ENCODE measurements at places on chromosomes 2 and 18.

GRCh38 chr2:196399722-196400691 lies 228.6 kb upstream of the STK17B start:
- H3K36me3 ChIP-seq: no peaks in the 10 kb centered on the region
- H3K27me3 ChIP-seq: no peaks in the 10 kb centered on the region
- no peak overlapping the region for H3K27ac ChIP-seq
- H3K4me3 ChIP-seq: no peak overlapping the region
- no peaks in the 10 kb centered on the region for H3K4me1 ChIP-seq
- DNase-seq: no peak

GRCh38 chr2:31270131-31270530 lies 36.2 kb downstream of the EHD3 start:
- H3K27ac ChIP-seq: no peak overlapping the region
- no peaks in the 10 kb centered on the region for H3K36me3 ChIP-seq
- H3K27me3 ChIP-seq: no peaks in the 10 kb centered on the region
- no peaks in the 10 kb centered on the region for H3K4me1 ChIP-seq
- no peak for DNase-seq

GRCh38 chr18:32629981-32630700 lies 142.7 kb downstream of the KLHL14 start:
- DNase-seq: no peak
- no peaks in the 10 kb centered on the region for H3K27me3 ChIP-seq
- no peak overlapping the region for H3K27ac ChIP-seq

- no peak overlapping the region for H3K4me3 ChIP-seq
- H3K36me3 ChIP-seq: no peaks in the 10 kb centered on the region
- H3K27ac ChIP-seq: no peak overlapping the region
- peaks cover 4% of the 10 kb centered on the region for H3K27me3 ChIP-seq
- no peaks in the 10 kb centered on the region for H3K4me1 ChIP-seq
Observed at GRCh38 chr18:63590373-63590772, 3.2 kb downstream of the SERPINB13 start.

- no peaks in the 10 kb centered on the region for H3K27me3 ChIP-seq
- H3K36me3 ChIP-seq: no peaks in the 10 kb centered on the region
- H3K27ac ChIP-seq: no peak overlapping the region
- no peak overlapping the region for H3K4me3 ChIP-seq
- no peaks in the 10 kb centered on the region for H3K4me1 ChIP-seq
- no peak for DNase-seq
Observed at GRCh38 chr18:52764316-52764715, 424.3 kb downstream of the DCC start.

DNA sequence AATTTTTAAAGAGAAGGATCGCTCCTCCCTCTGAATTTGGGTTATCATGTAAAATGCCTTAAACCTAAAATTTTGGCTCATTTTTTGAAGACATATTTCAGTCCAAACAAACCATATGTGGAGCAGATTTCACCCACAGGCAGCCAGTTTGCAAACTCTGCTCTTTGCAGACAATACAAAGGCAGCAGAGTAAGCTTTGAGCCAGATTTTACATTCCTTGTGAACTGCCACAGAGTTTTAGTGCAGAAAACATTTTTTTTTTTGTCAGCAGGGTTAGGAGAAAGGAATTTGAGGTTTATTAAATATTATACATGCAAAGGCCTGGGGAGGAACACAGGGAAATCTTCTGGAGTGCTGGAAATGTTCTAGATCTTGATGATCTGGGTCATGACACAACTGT lies 171.9 kb upstream of the FN1 start:
- no peak overlapping the region for H3K4me3 ChIP-seq
- no peaks in the 10 kb centered on the region for H3K36me3 ChIP-seq
- peaks cover 1% of the 10 kb centered on the region for H3K27me3 ChIP-seq
- DNase-seq: no peak
- peaks cover 5% of the 10 kb centered on the region for H3K4me1 ChIP-seq
- H3K27ac ChIP-seq: no peak overlapping the region

GRCh38 chr2:22002066-22002465 lies 878.3 kb downstream of the TDRD15 start:
- DNase-seq: no peak
- no peaks in the 10 kb centered on the region for H3K27me3 ChIP-seq
- H3K36me3 ChIP-seq: no peaks in the 10 kb centered on the region
- H3K4me3 ChIP-seq: no peak overlapping the region
- H3K27ac ChIP-seq: no peak overlapping the region
- H3K4me1 ChIP-seq: no peaks in the 10 kb centered on the region

GRCh38 chr2:150733051-150733618 lies 245.7 kb upstream of the RND3 start:
- H3K27me3 ChIP-seq: no peaks in the 10 kb centered on the region
- DNase-seq: no peak
- H3K36me3 ChIP-seq: no peaks in the 10 kb centered on the region
- H3K4me1 ChIP-seq: no peaks in the 10 kb centered on the region
- no peak overlapping the region for H3K27ac ChIP-seq
- H3K4me3 ChIP-seq: no peak overlapping the region

DNA sequence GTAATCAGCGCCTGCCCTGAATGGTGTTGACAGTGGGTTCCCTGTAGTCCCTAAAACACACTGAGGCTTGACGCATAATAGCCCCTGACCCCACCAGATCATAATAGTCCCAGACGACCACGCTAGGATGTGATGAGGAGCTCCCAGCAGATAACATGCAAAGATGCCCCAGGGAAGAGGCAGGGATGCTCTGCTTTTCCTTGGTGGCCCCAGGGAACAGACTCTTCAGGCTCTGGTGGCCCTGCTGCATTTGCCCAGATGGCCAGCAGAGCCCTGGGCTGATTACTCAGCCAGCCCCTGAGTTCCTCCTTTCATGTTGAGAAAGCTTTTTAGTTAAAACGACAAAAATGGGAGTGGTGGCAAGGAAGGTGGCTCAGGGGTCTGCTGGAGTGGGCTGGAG lies 5.9 kb upstream of the NCKAP5 start:
- no peaks in the 10 kb centered on the region for H3K4me1 ChIP-seq
- no peak overlapping the region for H3K27ac ChIP-seq
- DNase-seq: no peak
- no peaks in the 10 kb centered on the region for H3K36me3 ChIP-seq
- H3K4me3 ChIP-seq: no peak overlapping the region

DNA sequence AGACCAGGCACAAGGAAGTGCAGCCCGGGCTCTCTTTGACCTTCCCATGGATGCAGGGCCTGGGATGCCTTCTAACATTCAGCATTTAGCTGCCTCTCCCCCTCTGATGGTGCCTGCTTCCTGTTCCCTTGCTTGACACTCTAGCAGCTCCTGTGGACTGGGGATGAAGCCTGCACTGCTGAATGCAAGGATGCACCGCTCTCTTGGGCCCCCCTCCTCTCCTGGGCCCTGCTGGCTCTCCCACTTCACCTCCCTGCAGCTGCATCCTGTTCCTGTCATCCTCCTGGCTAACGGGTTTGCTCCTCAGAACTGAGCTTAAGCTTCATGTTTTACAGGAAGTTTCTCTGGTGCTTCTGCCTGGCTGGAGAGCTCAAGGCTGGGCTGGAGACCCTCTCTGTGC lies 254.1 kb downstream of the TSN start:
- no peaks in the 10 kb centered on the region for H3K36me3 ChIP-seq
- no peak for DNase-seq
- H3K27ac ChIP-seq: no peak overlapping the region

GRCh38 chr2:147082850-147083522 lies 761.8 kb upstream of the ACVR2A start:
- no peaks in the 10 kb centered on the region for H3K36me3 ChIP-seq
- peak; percentile 31 for DNase-seq
- H3K27me3 ChIP-seq: peaks cover 7% of the 10 kb centered on the region

DNA sequence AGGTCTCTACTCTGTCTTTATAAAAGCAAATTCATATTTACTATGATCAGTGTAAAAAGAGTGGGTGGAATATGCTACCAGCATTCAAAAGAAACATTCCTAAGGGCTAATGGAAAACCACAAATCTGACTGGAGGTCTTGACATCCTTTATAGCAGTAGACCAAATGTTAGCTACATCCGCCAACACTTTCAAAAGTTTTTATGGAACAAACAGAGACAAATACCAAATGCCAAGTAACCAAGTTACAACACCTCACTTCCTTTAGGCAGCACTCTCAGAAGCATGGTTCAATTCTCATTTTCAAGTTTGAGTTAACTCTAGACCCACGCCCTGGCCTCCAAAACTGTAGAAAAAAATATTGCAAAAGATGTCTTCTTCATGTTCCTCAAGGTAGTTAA lies 78.3 kb upstream of the SETBP1 start:
- peaks cover 3% of the 10 kb centered on the region for H3K4me1 ChIP-seq
- H3K27me3 ChIP-seq: peaks cover 11% of the 10 kb centered on the region
- no peak overlapping the region for H3K4me3 ChIP-seq

- peaks cover 3% of the 10 kb centered on the region for H3K36me3 ChIP-seq
- no peak overlapping the region for H3K4me3 ChIP-seq
- DNase-seq: no peak
- peaks cover 2% of the 10 kb centered on the region for H3K27me3 ChIP-seq
Observed at GRCh38 chr2:105371156-105371555, 27.7 kb downstream of the FHL2 start.

DNA sequence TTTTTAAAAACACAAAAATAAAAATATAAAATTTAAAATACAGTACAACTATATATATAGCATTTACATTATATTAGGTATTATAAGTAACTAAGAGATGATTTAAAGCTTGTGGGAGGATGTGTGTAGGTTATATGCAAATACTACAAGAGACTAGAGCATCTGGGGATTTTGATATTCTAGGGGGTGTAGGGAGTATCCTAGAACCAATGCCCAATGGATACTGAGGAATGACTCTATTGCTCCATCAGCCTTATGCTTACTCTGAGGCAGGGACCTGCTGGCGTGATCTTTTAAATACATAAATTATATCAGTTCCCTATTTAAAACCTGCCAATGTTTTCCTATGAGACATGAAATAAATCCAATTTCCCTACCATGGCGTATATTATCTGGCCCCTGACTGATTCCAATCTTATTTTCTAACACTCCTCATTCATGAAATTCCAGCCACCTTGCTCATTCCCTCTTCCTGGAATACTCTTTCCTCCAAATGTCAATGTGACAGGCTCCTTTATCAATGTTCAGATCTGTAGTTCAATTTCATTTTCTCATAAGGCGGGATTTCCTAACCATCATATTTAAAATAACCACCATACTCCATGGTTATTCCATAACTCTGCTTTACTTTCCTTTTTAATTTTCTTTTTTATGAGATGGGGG lies 22.2 kb downstream of the SP3 start:
- peaks cover 65% of the 10 kb centered on the region for H3K4me1 ChIP-seq
- peak overlapping the region; percentile 65 for H3K27ac ChIP-seq
- no peak overlapping the region for H3K4me3 ChIP-seq
- peaks cover 67% of the 10 kb centered on the region for H3K36me3 ChIP-seq
- no peak for DNase-seq
- no peaks in the 10 kb centered on the region for H3K27me3 ChIP-seq

- H3K27ac ChIP-seq: no peak overlapping the region
- H3K4me3 ChIP-seq: no peak overlapping the region
- H3K36me3 ChIP-seq: peaks cover 20% of the 10 kb centered on the region
- peaks cover 10% of the 10 kb centered on the region for H3K4me1 ChIP-seq
- no peaks in the 10 kb centered on the region for H3K27me3 ChIP-seq
Observed at GRCh38 chr2:161379740-161380139, 36.4 kb upstream of the TBR1 start.

- DNase-seq: no peak
- H3K27ac ChIP-seq: no peak overlapping the region
- peaks cover 6% of the 10 kb centered on the region for H3K27me3 ChIP-seq
- H3K4me3 ChIP-seq: no peak overlapping the region
Observed at GRCh38 chr2:216774620-216775019, 79.3 kb upstream of the IGFBP5 start.

DNA sequence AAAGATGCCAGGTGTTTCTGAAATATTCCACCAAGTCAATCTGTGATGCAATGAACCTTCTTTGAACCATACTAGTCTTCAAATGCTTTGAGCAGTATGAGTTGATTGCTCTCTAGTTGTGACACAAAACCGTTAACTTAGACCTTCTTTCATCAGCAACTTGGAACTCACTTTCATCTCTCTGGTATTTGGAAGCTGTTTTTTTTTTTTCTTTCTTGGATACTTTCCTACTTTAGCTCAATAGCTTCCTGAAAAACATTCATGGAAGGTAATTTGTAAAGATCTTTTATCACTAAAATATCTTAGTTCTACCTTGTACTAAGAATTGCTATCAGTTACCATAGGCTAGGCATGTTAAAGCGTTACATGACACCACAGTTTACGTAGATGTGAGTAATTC lies 1071.9 kb upstream of the CHAC2 start:
- H3K36me3 ChIP-seq: no peaks in the 10 kb centered on the region
- DNase-seq: no peak
- no peak overlapping the region for H3K4me3 ChIP-seq
- H3K4me1 ChIP-seq: no peaks in the 10 kb centered on the region

GRCh38 chr2:37569986-37570679 lies 101.3 kb downstream of the CDC42EP3 start:
- H3K27ac ChIP-seq: no peak overlapping the region
- H3K36me3 ChIP-seq: no peaks in the 10 kb centered on the region
- no peak for DNase-seq
